ENCODE measurements at places on chromosomes 6 and 20.

DNA sequence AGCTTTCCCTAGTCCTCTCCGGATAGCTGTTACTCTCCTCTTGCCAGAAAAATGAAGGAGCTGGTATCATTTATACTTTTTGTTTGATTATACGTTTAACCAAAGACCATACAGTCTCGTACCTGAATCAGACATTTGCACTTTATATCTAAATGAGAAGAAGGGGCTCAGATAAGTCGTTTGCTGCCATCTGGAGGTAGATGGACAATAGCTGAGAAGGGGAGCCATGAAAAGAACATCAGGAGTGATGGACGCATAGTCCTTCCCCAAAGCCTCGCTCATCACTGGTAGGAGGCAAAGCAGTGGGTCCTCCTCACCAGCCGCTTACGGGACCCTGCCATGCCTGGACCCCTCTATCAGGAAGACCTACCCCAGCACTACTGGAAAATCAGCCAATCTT is 45.4 kb downstream of the RPF2 start:
- DNase-seq: no peak

- DNase-seq: no peak
These were observed 12.6 kb upstream of the SLC17A5 start for GRCh38 chr6:73666393-73666792.

DNA sequence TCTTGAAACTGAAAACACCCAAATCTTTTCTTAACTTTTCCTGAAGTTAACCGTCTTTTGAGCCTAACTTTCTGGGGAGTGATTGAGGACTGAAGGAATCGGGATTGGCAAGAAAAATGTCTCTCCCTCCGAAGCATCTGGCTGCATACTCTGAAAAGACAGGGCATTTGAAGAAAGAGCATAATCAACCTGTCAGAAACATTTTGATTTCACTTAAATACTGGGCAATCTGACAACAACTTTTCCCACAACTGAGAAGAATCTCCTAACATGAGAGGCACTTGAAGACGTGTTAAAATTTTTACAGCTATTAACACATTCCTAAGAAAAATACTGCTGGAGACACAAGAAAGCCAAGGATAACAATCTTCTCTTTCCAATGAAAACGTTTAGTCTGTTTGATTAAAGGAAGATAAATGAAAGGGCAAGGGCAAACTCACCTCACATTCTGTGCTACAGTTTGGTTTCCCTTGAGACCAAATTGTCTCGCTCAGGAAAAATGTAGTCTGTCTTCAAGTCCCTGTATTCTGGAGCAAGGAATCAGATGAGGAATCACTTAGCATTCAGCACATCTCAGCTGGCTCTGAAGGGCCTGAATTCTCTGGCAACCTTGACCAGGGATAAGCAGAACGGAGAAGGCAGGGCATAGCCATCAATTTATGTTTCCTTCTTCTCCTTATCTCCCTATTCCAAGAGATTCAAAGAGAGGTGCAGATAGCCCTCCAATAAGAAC is 76.1 kb downstream of the TBX18 start:
- no peak for DNase-seq

- no peak for DNase-seq
These were observed 38.4 kb downstream of the KIF25 start for GRCh38 chr6:168035661-168036545.

DNA sequence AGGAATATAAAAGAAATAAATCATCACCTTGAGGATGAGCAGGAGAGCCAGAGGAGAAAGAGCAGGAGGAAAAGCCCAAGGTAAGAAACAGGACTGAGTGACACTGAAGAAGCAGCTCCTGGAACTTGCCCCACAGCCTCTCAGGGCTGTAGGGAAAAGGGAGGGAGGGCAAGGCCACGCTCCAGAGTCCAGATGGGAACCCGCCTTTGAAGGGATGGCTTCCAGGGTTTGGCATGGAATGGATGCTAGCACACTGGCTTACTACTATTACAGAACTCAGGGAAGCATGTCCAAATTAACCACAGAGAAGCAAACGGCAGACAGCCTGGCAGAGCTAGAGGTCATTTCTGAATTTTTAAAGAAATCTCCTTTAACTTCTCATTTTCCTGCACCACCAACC is 26.8 kb downstream of the RALGAPA2 start:
- no peak for DNase-seq

DNA sequence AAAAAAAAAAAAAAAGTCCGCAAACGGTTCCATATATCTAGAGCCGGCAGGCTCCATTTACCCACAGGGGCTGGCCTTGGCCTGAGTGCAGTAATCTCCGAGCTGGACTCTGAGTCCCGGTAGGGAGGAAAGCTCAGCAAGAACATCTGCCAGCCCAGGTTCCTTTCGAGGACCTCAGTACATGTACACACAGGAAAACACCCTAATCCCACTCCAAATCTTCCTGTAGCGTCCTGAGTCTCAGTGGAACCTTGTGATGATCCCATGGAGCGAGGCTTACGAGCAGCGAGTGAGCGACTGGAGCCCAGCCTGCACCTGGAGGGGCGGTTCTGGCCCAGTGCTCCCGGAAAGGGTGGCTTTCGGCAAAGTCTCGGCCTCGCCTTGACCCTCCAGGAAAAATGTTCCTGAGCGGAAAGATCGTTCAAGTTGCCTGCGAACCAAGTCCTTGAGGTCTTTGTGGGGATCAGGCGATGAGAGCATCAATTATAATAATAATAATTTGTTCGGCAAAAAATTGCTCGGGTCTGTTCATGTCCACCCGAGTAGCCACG is 32.1 kb downstream of the PRSS16 start:
- no peak for DNase-seq

DNA sequence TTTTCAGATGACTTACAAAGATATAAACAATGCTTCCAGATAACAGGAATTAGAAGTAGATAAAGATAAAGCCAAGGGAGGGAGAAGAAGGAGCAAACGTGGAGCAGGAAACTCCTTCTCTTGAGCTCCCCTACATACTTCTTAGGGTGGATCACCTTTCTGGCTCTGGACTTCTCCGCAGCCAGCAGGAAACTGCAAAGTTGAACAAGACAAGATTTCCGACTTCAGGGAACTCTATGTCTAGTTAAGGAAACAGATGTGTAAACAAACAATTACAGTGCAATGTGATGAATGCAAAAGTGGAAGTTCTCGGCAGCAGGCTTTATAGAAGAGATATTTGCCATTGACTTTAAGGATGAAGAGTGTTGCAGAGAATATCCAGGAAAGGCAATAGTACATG is 134.0 kb upstream of the MARCKS start:
- no peak for DNase-seq

DNA sequence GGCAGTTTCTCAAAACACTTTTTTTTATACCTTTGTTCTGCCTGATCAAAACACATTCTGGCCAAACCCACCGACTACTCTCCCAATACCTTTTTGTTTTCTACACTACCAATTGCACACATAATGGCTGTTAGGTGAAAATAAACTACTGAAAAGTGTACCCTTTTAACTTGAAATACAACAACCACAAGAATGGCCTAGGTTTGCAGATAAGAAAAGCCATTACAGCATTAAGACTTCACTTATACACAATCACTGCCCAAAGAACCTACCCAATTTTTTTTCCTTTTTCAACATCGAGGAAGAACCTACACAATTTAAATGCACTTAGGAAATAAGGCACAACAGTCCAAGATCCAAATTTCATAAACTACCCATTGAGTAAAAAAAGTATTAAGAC is 1.8 kb downstream of the SEC63 start:
- no peak for DNase-seq

DNA sequence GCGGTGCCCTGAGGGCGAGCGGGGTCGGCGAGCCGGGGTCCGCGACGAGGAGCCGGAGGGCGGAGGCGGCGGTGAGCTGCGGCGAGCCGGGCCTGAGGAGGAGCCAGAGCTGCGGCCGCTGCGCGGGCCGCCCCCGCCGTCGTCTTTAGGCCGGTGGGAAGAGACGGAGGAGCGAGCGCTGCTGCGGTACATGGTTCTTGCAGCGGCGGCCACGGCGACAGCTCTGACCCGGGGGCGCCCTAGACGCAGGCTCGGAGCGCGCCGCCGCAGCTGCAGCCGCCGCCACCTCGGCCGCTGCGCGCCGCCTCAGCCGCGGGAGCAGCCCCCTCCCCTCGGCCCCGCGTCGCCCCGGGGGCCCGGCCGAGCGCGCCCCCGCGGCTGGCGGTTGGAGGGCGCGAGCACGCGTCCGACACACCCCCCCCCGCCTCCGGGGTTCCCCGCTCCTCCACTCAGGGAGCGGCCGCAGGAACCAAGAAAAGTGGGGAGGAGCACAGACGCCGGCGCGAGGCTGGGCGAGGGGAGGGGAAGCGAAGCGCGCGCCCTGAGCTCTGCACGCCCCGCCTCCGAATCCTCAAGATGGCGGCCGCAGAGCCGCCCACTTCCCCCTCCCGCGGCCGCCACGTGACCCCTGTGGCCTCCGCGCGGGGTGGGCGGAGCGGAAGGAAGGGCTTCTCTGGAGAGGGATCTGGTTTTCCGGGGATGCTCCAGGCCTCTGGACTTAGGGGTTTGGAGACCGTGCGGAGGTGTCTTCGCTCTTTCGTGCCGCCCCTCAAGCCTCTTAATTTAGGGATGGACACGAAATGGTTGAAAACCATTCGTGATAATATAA is at the start of gene ZNF318:
TSS of gene ZNF318 (minus strand) at position 474 of the 829 bp plus-strand sequence. CDS start at position 192, 282 bp downstream.
- DNase-seq: peak; percentile 92

GRCh38 chr6:32102255-32102654 is 6.9 kb downstream of the TNXB start:
- DNase-seq: no peak

- DNase-seq: no peak
These were observed 473.1 kb downstream of the KIF16B start for GRCh38 chr20:16100111-16100510.

GRCh38 chr20:40965671-40966070 is 63.0 kb upstream of the TOP1 start:
- DNase-seq: no peak

- DNase-seq: no peak
These were observed 83.7 kb downstream of the STXBP5 start for GRCh38 chr6:147287869-147288271.

DNA sequence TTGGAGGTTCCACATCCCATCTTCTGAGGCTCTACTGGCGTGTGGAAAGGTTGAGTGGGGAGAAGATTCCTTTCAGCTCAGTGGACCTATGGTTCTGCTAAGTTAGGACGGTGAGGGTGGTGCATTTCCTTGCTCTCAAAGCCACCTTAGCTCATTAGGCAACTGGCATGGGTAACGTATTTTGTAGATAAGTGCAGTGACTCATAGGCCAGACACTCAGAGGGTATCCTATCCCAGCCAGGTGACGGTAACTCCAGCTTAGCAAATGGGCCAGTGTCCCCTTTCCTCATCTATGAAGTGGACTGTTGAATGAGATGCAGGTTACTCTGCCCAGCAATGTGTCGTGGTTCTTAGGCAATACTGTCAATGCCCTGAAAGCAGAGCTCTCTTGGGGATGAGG is 3.7 kb downstream of the RPS6KA2 start:
- DNase-seq: no peak

GRCh38 chr20:33791021-33791420 is 20.1 kb upstream of the CHMP4B start:
- no peak for DNase-seq

DNA sequence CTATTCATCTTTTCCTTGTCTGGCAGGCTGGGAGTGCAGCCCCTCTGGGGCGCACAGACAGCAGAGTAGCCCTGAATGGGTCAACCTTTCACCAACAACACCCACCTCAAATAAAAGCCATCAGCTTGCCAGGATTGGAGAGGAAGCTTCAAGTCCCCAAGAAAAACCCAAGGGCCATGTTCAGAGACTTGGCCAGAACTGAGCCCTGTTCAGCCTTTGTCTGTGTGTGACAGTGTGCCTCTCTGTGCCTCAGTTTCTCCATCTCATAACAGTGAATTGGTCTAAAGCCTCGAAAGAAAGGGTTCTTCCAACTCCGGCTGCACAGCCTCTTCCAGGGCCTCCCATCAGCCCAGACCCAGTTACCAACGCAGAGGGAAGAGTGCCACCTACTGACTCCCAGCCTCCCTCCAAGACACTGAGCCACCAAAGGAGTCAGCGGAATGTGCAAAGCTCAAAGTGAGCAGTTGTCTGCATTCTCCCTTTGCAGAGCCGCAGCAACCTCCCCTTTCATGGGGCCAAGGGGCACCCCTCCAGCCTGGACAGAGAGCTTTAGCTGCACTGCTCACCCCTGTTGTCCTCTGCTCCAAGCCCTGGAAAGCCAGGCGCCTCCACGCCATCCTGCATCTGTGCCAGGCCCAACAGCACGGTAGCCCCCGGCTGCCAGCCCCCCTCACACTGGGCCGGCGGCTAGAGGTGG is 82.7 kb upstream of the TOP1 start:
- no peak for DNase-seq

DNA sequence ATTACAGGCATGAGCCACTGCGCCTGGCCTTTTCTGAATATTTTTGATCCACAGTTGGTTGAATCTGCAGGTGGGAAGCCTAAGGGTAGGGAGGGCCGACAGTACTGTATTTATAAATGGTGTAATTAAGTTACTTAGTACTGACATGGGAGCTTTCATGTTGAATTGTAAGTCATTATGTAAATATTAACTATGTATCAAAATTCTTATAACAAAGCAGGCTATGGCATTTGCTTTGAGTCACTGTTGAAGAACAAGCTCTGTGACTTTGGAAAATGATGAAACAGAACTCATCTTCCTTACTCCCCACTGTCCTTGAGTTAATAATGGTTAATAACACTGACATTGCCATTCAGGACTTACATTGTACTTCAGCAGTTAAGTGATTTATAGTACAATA is 63.0 kb upstream of the TXNDC5 start:
- no peak for DNase-seq

DNA sequence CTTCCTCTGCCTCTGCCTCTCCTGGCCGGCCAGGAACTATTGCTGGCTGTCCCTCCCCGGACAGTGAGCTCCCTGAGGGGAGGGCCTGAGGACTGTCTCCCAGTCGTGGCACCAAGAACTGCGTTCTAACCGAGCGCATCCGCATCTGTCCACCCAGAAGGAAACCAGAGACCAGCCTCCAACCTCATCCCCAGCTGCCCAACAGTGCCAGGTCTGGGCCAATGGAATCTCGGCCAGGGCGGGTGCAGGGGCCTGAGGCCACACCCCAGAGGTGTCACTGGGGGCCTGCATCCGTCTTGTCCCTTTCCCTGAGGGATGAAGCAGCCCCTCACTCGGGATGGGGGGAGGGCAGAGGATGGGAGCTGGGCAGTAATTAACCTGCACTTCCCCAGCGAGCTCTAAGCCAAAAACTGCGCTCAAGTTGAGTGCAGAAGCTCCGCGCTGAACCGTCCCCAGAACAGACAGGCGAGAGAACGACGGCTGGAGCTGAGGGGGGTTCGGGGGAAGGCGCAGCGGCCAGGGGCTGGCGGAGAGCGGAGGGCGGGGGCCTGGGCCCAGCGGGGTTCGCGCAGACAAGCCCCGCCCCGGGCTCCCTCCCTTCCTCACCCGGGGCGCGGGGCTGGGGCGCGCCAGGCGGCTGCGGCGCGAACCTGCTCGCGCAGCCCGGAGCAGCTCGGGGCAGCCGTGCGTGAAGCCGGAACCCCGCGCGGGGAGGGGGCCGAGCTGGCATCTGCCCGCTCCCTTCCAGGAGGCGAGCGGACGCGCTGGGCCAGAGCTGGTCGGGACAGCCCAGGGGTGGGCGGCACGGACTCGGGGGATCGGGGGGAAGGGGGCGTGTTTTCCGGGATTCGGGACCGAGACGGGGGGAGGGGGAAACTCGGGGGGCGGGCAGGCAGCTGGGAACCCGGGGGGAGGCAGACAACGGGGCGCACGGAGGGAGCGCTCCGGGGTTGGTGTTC is 1.4 kb downstream of the TFEB start:
- DNase-seq: peak; percentile 46

GRCh38 chr20:40293740-40294139 is 395.3 kb downstream of the MAFB start:
- DNase-seq: no peak

Measured in activated CD4-positive, alpha-beta T cell treated with anti-CD3 and anti-CD28 coated beads, Interleukin-2, amount 50 U/mL, for 4 hours (primary cell).